Neuronal stem cell (in vitro differentiated cells): ENCODE measurements at places on chromosomes 1 and 21.

DNA sequence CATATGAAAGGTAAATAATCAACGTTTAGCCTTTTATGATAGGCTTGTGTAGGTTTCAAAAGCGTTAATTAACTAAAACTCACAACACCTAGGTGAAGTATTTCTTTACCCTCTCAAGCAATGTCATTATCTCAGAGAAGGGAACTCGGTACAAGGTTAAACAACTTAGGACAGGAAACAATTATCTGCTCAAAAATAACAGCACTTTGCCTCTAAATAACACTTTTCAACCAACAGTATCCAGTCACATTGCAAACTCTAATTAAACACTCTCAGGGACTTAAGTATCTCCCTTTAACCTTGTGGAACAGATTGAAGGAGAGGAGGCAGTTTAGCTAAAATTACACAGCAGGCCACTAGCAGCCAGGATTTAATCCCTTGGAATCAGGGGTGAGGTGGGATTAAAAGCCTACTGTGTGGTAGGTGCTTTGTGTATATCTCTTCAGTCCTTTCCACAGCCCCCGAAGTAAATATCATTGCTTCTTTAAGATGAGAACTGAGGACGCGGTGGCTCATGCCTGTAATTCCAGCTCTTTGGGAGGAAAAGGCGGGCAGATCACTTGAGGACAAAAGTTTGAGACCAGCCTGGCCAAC, 5.2 kb upstream of the AKNAD1 start:
- H3K27me3 ChIP-seq, result peaks cover 2% of the 10 kb centered on the region
- no peak overlapping the region for H3K4me3 ChIP-seq
- no peaks in the 10 kb centered on the region for H3K36me3 ChIP-seq
- DNase-seq, result no peak

- no peak for DNase-seq
- peaks cover 67% of the 10 kb centered on the region for H3K36me3 ChIP-seq
- H3K27ac ChIP-seq, result no peak overlapping the region
- no peaks in the 10 kb centered on the region for H3K27me3 ChIP-seq
- H3K4me3 ChIP-seq, result no peak overlapping the region
Observed at GRCh38 chr1:207849646-207850045, 61.3 kb downstream of the CD34 start.

GRCh38 chr1:22846458-22846857, 126.2 kb downstream of the LACTBL1 start:
- H3K27me3 ChIP-seq, result no peaks in the 10 kb centered on the region
- H3K4me3 ChIP-seq, result no peak overlapping the region
- H3K4me1 ChIP-seq, result peaks cover 7% of the 10 kb centered on the region
- no peak overlapping the region for H3K27ac ChIP-seq

- no peak overlapping the region for H3K27ac ChIP-seq
- no peaks in the 10 kb centered on the region for H3K27me3 ChIP-seq
- peaks cover 14% of the 10 kb centered on the region for H3K4me1 ChIP-seq
- H3K4me3 ChIP-seq, result peak overlapping the region; percentile 85
Observed at GRCh38 chr1:36322041-36322785, 1.2 kb downstream of the EVA1B start.

GRCh38 chr1:203271018-203271743, 34.1 kb upstream of the BTG2 start:
- no peak overlapping the region for H3K4me3 ChIP-seq
- H3K27me3 ChIP-seq, result no peaks in the 10 kb centered on the region
- H3K27ac ChIP-seq, result no peak overlapping the region
- no peaks in the 10 kb centered on the region for H3K36me3 ChIP-seq

DNA sequence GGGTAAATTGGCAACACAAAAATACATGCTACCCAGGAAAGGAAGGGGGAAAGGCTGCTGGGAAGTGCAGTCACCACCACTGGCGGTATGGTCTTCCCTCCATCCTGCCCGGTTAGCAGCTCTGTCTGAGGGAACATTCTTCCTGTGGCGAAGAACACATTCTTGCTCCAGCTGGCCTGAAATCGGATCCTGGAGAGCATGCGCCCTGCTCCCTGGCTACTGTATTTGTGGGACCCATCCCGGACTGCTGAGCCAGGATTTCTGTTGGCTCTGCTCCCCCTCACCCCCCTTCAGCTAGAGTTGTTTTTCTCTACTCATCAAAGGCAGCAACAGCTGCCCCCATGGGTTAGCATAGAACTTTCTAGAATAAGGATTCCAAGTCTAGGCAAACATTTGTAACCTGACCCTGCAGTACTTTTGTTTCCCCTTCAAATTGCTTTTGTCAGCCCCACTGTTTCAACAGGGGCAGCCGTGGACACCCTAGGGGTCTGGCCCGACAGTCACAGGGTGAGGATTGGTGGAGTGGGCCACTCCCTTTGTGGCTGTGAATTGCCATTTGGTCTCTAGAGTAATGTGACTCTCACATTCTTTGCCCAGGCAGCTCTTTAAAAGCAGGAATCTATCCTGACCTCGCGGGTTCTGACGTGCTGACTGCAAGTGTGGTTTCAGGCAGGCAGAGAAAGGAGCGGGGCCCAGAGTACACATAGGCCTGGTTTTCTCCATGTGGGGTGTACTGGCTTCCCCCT, 157.7 kb downstream of the TOMM20 start:
- H3K36me3 ChIP-seq, result no peaks in the 10 kb centered on the region
- no peaks in the 10 kb centered on the region for H3K27me3 ChIP-seq
- no peak for DNase-seq

GRCh38 chr1:177092001-177092400, 72.5 kb downstream of the ASTN1 start:
- H3K27me3 ChIP-seq, result no peaks in the 10 kb centered on the region
- H3K4me1 ChIP-seq, result no peaks in the 10 kb centered on the region
- H3K4me3 ChIP-seq, result no peak overlapping the region

DNA sequence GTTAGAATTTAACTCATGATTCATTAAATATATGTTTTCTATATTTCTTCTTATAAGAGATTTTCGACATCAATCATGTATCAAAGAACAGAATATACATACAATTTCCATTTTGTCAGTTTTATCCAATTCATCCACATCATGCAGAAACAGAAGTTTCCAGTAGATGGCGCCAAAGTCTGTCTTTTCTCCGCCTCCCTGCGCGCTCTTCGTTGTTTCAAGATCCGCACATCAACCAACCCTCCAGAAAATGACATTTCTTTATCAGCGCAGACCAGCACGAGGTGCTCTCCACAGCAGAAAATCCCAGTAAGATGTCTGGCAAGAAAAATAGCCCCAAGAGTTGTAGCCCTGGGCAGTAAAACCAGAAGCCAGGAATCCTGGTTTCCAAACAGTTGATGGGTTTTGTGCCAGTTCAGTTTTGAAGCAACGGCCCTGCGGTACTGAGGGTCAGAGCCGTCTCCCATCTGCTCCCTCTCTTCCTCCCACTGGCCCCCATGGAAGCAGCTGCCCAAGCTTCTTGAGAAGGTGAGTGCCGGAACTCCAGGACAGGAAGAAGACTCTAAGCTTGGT, 38.6 kb upstream of the GPR137B start:
- H3K27ac ChIP-seq, result no peak overlapping the region
- H3K4me1 ChIP-seq, result peaks cover 2% of the 10 kb centered on the region
- H3K27me3 ChIP-seq, result no peaks in the 10 kb centered on the region
- H3K36me3 ChIP-seq, result no peaks in the 10 kb centered on the region

- H3K36me3 ChIP-seq, result no peaks in the 10 kb centered on the region
- H3K27me3 ChIP-seq, result no peaks in the 10 kb centered on the region
- H3K4me1 ChIP-seq, result no peaks in the 10 kb centered on the region
- H3K4me3 ChIP-seq, result no peak overlapping the region
- DNase-seq, result no peak
Observed at GRCh38 chr1:1092894-1093609, 18.9 kb upstream of the RNF223 start.
